Thyroid gland (tissue), 4 donors: ENCODE measurements at places on chromosomes 11 and 22.

GRCh38 chr11:75770102-75770501 lies 1.5 kb downstream of the DGAT2 start:
- DNase-seq = no peak

DNA sequence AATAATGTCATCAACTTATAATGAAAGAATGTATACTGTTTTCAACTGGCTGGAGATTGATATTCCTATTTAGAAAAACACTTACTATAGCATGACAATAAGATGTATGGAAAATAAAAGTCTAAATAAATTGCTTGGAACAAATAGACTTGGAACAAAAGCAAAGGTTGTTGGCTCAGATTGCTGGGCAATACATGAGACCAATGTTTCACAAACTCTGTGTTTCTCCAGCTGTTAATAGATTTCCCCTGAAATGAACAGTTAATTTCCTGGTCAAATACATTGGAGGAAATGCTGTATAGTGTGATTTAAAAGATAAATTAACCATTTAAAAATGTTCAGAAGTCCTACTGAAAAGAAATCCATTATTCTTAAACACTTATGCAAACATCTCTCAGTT lies 40.1 kb upstream of the CTSC start:
- DNase-seq = no peak

DNA sequence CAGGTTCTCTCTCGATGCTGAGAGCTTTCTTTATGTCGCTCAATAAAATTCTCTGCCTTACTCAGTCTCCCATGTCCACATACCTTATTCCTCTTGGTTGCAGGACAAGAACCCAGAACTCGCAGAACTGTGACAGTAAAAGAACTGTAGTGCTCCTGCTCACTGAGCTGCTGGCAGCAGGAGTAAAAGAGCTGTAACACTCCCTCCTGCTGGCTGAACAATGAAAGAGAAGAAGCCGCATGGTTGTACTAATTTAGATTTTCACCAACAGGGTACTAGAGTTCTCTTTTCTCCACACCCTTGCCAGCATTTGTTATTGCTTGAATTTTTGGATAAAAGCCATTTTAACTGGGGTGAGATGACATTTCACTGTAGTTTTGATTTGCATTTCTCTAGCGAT lies 433.2 kb downstream of the GUCY1A2 start:
- no peak for DNase-seq

DNA sequence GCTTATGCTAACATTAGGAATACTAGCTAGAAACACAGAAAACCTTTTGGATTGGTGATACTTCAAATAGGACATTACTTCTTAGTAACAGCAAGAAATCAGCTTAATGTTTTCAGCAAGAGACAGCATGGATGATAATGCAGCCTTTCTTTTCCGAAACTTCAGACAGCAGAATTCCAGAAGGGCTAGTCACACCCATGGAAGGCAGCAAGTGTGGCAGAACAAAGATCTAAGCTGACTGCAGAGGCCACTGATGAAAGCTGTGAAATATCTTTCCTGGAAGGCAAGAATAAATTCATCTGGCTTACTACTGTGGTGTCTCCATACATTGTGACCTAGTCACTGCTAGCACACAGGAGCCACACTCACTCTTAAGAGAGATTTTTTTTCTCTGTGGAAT lies 100.3 kb downstream of the CCDC83 start:
- no peak for DNase-seq

DNA sequence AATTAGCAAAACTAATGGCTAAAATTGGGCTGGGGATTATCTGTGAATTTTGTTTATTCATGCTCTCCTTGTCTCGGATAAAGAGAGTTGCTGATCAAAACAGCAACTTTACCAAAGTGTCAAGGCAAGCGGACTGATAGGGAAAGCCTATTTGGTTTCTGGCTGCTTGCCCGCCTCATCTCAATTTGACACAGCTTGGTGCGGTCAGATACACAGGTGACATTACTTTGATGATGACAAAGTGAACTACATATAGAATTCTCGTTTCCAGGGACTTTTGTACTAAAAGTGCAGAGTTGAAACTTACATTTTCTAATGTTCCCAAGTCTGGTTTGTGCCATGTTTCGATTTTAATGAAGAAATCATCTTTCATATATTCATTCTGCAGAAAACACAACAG lies 22.8 kb downstream of the PITPNB start:
- DNase-seq = no peak

GRCh38 chr11:72001834-72002591 lies 3.3 kb downstream of the IL18BP start:
- no peak for DNase-seq

- peak; percentile 51 for DNase-seq
Observed at GRCh38 chr11:61890529-61891330, 615 bp downstream of the FADS3 start.

DNA sequence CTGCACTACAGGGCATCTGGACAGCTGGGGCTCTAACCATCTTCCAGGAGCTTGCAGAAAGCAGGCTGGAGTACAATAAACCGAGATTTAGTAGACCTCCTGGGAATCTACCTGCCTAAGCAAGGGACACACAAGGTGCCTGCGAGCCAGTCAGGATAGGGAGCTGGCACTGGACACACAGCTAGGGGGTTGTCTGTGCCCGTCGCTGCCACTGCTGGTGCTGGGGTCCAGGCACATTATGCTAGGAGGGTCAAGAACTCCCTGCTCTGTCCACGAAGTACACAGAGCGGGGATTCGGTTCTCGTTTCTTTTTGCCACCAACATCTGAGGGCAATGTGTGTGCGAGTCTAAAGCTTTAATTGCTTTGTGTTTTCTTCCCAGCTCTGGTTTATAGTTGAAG lies 4.2 kb downstream of the RIC8A start:
- no peak for DNase-seq

- DNase-seq = no peak
Observed at GRCh38 chr22:17907748-17908051, 116.7 kb downstream of the MICAL3 start.
